Activated T-helper 9 cell treated with anti-CD3 and anti-CD28 coated beads, Interleukin-2, amount 50 U/mL, for 16 hours (primary cell): ENCODE measurements at places on chromosomes 13 and 19.

- DNase-seq: peak; percentile 69
Measured at GRCh38 chr19:56671613-56671994, at the start of gene ZNF835. Gene ZNF835, minus strand, starts transcription at chr19:56671757. Its CDS starts 6,559 bp downstream, at chr19:56665198.

DNA sequence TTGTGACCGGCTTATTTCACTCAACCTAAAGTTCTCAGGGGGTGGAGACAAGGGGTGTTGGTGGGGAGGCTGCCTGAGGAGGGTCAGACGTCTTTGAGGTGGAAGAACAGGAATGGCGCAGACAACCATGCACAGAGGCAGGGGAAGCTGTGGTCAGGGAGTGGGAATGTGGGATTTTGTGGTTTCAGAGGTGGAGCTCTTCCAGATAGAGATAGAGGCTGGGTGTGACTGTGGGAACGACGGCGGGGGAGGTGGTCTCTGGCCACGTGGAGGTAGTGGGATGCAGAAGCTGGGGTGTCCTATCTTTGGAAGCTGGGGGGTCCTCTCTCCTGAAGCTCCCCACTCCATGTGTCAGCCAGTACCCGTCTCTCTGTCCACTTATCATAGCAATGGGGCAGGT, 7.8 kb upstream of the KLK14 start:
- no peak for DNase-seq

DNA sequence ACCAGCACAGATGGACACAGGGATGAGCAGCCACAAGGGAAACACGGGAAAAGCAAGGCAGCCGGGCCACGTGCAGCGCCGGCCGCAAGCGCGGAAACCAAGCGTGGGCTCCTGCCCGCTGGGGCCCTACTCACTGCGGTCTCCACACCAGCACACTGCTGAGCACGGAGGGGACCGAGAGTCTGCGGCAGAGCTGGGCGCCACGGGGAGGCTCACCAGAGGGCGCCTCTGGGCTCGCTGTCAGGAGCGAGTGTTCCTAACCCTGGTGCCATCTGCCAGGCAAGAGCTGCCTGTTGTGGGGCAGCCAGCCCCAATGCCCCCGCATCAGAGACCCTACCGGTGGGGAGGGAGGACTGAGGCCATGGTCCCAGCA, 26.5 kb downstream of the MPND start:
- DNase-seq: peak; percentile 68

- no peak for DNase-seq
Measured at GRCh38 chr13:66994097-66994496, 236.0 kb downstream of the PCDH9 start.

DNA sequence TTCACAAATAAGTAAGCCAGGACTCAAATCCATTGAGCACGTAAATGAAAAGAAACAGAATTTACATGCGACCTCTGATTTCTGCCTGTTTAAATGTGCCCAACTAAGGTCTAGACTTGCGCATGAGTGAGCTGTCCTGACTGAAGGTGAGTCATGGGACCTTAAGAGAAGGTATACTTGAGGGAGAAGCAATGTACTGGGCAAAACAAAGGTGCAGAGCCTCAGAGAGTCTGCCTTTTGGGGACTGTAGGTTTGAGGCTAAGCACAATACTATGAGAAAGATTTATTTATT, 45.8 kb downstream of the UFM1 start:
- no peak for DNase-seq

DNA sequence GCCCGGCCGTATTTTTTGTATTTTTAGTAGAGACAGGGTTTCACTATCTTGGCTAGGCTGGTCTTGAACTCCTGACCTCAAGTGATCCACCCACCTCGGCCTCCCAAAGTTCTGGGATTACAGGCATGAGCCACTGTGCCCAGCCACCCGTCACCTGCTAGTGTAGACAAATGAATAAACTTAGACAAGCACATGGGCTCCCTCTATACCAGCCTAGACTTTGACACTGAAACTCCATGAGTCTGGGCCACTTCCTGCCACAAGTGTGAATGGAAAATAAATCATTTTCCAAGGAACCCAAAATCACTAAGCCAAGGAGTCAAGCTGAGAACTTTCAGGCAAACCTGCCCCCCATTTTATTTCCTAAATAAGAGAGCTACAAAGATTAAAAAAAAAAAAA, 27.0 kb upstream of the TPT1 start:
- no peak for DNase-seq

- DNase-seq: no peak
Measured at GRCh38 chr13:32790731-32791130, 204.5 kb downstream of the PDS5B start.

DNA sequence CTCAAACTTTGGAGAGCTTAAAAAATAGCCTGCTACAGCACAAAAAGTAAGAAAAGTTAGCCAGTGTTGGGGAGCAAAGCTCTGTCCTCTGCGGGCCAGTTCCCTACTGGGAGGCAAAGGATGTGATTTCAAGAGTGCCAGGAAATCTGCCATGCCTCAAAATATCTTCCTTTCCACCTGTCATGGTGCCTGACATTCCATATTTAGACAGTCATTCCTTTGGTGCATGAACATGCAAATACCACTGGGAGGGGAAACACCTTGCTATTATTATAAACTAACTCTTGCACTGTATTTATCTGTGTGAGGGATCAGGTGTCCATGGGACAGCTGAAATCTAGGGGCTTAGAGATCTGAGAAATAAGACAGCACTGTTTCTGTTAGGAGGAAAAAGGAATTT, 10.3 kb downstream of the FREM2 start:
- no peak for DNase-seq

DNA sequence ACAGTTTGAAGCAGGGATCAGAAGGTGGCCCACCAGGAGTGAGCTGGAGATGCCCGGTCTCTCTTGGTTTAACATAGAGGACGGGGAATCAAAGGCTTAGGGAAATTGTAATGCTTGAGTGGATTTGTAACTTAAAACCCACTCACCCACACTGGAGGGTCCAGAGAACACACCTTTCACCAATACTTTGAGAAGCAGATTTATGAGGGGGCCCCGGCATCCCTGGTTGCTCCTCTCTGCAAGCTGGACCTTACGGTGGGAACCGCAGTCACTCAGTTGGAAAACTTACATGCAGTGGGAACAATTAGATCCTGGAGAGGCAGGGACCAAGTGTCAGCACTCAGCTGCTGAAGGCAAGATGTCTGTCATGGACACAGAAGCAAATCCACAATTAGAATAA, 20.5 kb downstream of the PPP5C start:
- no peak for DNase-seq

DNA sequence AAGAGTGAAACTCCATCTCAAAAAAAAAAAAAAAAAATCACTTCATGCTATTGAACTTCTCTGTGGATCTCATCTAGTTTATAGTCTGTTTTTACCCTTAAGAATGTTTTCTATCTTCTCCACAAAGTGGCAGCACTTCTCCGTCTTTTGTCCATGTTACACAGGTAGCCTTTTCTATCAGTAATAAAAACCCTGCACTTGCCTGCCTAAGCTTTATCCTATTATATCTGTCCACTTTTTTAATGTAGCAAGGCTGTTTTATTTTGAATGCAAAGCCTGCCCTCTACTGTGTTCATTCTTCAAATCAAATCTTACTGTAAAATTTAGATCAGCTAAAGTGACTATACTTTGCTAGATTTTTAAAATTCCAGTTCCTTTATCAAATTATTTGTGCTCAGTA, 124.0 kb downstream of the STOML3 start:
- DNase-seq: no peak

DNA sequence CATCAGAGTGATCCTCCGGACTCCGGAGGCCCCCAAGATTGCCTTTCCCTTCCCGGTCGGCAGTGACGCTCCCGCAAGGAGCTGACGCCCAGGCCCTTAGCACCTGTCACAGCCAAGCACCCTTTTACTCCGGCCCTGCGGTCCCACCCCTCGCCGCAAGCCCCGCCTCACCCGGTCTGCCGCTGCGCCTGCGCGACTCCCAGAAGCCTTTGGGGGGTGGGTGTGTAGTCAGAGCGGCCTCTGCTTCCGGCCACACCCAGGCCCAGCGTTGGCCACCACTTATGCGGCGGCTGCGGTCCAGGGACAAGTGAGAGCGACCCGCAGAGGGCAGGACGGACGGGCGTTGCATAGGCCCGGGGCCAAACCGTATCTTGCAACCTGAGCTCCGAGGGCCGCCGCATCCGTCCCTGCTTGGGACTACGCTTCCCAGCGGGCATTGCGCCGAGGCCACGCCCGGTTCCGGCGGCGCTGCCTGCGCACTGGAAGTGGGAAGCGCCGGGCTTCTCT, 441 bp upstream of the ZFP28 start:
- peak; percentile 83 for DNase-seq

DNA sequence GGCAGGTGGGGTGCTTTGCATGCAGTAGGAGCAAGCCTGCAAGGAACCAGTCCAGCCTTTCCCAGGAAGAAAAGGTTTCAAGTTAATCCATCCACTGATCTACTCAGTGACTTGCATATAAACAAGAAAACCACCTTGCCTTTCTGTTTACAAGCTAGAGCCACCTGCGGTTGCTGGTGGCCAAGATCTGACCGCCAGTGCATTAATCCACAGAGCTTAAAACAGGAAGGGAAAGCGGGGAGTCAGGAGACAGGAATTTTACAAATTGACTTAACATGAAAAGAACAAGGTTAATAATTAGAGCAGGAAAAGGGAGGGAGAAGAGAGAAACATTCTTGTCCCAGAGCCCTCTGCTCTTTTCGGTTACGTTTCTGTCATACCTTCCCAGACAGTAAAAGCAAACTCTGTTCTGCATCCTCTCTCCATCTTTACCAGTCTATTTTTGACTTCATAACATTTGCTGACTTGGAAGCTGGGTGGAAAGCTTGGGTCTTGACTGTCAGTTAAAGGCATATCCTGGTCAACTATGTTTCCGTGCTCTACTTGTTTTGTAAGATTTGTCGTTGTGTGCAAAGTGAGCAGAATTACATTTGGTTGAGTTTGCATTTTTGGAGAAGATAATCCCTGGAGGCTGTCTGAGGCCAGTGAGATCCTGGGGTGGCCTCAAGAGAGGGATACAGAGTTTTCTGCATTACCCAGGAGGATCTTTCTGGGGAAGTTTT, 760.6 kb downstream of the EFNB2 start:
- DNase-seq: no peak

- no peak for DNase-seq
Measured at GRCh38 chr13:48892688-48893075, 83.0 kb upstream of the FNDC3A start.

DNA sequence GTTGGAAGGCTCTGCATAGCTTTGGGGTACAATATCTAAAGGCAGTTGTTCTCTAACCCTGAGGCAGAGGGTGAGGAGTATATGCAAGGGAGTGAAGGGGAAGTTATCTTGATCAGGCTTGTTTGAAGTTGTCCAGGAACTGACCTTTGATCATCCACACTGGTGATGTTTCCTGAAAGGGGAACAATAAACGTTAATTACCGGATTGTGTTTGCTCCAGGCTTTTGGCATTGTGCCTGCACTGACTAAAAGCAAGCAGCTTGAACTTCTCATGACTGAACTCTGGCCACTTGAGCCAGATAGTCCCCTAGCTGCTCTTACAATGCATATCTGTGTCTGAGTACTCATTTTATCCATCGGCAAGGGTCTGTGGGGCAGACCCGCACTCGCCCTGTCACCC, 27.0 kb upstream of the ZNF726 start:
- no peak for DNase-seq

DNA sequence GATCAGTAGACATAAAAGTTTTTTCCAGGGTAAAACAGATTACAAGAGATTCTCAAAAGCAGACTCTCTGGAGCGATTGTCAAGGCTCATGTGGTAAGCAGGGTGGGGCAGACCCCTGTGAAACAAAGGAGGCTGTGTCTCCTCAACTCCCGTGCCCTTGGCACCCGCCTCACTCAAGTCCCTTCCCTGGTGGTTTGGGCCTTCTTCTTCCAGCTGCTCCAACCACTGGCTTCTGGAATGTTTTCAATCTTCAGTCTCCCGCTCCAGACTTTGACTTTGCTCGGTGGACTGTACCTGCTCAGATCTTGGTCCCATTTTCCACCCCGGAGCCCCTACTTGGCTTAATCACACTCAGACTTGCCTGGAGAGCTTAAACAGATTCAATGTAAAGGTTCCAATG, 74.8 kb upstream of the STK24 start:
- DNase-seq: no peak

DNA sequence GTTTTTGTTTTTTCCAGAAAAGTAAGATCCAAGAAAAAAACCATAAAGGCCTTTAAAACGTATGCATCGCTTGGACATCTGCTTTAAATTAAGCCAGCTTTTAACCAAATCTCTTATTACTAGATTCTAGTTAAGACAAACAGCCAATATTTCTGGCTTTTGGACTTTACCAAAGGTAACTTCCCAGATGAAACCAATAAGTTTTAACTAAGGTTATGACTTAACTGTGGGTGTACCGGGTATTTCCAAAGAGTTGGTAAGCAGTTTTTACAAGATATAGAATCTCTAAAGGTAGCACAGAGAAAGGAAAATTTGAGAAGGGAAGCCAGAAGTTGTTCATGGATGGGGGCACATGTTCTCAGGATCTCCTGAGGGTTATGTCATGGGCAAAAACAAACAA, 34.0 kb downstream of the CEACAM1 start:
- DNase-seq: no peak

- no peak for DNase-seq
Measured at GRCh38 chr13:78015782-78016181, 97.2 kb upstream of the EDNRB start.

DNA sequence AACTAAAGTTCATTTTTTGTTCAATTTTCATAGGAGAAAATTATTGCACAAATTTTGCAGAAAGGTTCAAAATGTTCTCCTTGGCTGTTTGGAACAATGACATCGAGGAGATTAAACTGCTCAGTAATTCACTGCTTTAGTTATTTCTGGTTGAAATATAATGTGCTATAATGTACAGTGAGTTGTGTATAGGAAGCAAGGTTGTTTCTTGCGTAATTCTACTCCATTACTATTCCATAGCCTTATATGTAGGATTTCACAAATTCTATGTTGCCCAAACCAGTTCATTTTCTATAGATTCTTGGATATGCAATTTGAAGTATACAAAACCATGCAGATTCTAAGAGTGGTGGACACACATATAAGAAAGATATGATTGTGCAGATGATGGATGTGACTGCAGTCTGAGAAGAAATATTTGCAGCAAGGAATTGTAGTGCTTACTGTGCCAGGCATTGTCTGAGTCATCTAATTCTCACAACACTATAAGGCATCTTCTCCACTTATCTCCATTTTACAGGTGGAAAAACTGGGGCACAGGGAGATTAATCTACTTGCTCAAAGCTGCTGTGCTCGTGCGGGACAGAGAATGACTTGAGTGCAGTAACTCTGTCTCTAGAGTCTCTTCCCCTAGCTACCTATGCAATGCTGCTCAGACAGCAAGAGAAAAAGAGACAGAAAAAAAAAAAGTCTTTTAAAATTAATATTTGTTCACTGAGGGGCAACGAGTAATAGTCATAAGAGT, 515.5 kb downstream of the MYO16 start:
- DNase-seq: no peak

- DNase-seq: peak; percentile 3
Measured at GRCh38 chr13:74289861-74290773, 155.9 kb upstream of the KLF12 start.

DNA sequence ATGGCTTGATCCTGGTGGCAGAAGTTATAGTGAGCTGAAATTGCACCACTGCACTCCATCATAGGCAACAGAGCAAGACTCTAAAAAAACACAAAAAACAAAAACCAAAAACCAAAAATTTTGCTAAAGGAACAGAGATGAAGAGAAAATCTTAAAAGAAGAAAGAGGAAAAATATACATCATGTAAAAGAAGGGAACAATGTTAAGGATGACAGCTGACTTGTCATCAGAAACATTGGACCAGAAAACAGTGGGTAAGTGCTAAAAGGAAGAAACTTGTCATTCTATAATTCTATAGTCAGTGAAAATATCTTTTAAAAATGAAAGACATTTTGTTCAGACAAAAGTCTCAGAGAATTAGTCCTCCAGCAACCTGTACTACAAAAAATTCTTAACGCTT, 93.8 kb downstream of the WASF3 start:
- DNase-seq: no peak
